ENCODE measurements at places on chromosomes 7 and 10.

DNA sequence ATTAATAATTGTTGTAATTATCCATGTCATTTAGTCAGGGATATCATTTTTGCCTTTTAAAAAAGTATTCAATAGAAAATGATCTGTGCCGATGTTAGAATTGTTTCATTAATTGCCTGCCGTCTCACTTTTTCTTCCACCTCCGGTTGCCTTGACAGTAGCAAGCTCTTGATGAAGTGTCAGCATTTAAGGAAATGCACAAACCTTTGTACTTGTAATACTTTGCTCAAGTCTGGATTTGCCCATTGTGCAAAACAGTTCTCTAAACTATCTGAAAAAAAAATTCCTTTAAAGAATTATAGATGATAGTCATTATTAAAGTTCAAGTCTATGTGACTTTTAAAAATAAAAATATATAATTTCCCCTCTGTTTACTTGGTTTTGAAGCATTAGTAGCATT, 619.7 kb downstream of the GATA3 start:
- no peak for DNase-seq

DNA sequence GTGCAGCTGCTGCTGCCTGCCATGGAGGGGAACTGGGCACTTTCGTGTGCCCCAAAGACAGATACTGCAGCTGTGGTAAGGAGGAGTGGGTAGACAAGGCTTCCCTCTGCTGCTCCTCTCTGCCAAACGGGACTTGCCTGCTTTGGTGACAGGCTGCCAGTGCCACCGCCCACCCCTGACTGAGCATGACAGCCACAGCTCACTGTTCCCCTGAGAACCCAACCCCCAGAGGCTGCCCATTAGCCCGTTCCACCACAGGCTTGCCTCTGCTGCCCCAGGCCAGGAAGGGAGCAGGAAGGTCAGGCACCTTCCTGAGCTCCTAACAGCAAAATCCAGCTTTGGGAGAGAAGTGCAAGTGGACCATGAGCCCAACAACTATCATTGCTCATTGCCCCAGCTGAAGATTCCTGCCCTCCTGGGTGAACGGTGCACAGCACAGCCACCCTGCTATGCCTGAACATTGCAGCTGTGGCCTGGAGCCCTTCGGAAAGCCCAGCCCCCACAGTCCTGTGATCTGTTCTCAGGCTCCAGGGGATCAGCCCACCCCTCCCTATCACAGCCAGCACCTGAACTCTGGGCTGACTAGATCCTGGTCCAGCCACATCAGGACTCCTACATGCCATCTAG, 58.7 kb upstream of the ANTXRL start:
- DNase-seq, result no peak

GRCh38 chr7:43694399-43694748, 34.9 kb downstream of the COA1 start:
- DNase-seq, result no peak

DNA sequence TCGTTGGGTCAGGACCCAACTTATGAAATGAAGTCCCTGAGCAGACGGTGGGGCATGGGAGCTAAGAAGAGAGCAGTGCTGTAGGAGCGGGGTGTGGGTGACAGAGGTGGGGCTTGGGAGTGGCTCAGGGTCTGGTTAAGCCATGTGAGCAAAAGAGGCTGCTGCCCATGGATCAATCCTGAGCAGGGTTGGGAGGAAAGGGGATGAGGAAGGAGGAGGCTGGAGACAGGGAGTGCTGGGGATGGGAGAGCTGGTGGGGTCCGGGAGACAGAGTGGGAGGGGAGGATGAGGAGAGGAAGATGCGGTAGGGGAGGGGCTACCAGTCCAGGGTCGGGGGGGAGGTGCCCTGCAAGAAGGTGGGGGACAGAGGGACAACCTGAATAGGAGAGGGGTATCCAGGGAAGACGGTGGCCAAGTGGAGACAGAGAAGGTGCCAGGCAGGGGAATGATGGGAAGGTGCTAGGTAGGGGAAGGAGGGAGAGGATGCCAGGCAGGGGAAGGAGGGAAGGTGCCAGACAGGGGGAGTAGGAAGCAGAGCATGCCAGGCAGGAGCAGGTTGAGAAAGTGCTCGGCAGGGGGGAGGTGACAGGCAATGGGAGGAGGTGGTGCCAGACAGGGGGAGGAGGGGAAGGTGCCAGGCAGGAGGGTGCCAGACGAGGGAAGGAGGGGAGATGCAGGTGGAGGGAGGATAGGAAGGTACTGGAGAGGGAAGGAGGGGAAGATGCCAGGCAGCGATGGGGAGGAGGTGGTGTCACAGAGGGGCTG, 27.5 kb upstream of the SMARCD3 start:
- DNase-seq, result no peak

DNA sequence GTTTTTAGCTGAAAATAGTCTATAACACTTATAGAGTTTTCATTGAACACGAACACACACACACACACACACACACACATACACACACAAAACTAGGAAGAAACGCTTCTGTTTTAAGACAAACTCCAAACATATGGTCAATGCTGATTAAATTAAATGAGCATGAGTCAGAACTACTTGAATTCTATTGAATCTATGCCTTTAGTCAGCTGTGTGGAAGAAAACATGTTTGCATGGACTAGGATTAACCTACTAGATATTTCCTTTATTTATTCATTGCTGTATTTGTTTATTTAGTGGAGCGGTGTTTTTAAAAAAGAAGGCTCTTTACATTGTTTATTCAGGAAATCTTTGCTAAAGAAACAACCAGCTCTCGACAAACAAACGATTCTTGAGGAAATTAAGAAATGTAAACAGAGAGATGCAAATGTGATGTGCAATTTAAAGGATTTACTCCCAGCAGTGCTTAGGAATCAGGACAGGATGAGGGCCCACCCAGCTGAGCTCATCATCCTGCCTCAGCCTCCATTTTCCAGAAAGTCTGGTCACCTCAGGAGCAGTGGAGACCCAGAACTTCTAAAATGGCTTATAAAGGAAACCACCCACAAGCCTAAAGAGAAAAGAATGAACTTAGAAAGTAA, 83.2 kb downstream of the PDE1C start:
- no peak for DNase-seq

DNA sequence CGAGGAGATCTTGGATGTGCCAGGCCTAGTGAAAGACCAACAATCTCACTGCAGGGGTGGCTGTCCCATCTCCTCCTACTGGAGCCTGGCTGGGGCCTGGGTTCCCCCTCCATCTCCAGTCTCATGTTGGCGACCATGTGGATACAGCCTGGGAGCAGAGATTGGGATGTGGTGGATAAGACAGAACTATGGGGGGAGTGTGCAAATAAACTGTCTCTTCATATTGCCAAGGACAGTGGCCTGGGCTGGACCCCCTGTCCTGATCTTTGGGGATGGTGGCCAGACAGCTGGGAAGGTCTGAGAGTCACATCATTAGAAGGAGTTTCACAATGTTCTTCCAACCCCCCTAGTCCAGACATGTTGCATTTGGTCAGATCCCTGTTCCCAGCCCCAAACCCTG, 5.8 kb upstream of the MINDY4 start:
- no peak for DNase-seq

DNA sequence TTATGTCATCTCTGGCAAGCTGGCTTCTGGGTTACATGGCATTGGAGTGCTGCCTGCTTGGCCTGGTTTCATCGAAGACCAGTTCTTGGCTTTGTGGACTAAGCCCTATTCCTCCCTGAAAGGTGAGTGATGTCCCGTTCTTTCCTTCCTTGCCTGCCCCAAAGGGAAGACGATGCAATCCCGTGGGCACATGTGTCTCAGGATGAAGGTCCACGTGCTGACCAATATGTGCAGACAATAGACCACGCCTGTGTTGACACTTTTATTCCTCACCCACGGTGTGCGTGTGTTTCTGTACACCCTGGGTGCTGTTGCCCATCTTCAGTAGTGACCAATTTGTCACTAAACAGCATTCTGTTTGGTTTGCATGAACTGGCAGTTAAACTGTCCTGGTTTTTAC, 28.6 kb upstream of the SHH start:
- no peak for DNase-seq

DNA sequence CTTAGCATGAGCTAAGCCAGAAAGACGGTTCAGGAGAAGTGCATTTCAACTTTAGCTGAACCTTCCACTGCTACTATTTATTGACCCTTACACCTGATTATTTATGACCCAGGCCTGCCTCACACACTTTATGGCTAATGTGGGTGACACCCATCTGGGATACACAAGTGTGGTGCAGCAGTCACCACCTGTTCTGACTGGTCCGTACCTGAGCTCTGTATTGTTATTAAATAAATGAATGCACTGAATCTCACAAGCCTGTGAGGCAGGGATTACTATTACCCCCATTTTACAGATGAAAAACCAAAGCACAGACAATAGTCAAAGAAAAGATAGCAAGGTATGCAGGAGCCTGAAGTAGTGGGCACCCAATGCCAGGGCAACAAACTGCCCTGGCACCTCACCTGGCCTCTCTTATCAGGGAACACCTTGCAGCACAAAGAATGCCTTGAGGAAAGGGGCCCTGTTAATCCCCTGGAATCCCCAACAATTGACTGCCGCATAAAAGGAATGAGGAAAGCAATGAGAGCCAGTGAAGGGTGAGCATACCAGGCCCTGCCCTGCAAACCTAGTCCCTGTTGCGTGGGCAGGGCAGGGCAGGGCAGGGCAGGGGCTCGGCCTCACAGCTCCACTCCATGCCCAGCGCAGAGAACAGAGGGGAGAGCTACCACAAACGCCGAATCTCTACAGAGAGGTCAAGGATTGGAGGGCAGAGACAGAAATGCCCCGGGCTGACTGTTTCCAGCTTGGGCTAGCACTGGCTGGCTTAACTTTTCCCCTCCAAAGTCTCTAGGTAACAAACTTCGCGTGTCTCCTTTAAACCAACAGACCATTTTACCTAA, 1.3 kb downstream of the ANXA11 start:
- DNase-seq, result no peak

DNA sequence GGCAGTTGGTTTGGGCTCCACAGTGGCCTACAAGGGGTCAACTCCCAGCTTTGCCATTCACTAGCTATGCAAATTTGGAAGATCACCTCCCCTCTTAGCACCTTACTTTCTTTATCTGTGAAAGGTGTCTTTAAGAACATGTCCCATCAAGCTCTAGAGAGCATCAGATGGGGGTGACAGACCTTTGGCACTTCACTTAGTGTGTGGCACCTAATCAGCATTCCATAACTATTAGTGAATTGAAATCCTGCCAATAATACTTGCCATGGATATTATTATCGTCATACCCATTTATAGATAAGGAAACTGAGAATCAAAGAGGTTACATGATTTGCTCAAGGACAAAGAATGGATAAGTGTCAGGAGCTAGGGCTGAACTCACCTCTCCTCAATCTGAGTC, 51.9 kb downstream of the PLPP4 start:
- no peak for DNase-seq

- DNase-seq, result no peak
Observed at GRCh38 chr10:101588879-101589278, 758 bp downstream of the DPCD start.

GRCh38 chr10:58743466-58744115, 230.9 kb downstream of the BICC1 start:
- DNase-seq, result no peak

DNA sequence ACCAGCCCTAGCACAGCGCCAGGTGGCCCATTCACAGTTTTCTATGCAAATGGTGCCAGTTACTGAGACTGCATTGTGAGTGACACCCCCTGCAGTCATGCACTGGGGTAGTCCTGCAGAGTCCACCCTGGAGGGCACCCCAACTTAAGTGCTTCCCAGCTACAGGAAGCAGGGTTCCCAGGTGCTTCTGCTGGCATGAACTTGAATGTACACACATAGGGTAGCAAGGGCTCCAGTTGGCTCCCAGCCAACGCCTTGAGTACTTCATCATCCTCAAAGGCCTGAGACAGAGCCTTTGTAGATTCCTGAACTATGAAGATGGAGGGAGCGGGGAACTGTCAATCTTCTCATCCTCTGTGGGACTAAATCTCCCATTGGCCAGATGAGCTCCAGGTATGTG, 11.5 kb upstream of the NPFFR1 start:
- no peak for DNase-seq

DNA sequence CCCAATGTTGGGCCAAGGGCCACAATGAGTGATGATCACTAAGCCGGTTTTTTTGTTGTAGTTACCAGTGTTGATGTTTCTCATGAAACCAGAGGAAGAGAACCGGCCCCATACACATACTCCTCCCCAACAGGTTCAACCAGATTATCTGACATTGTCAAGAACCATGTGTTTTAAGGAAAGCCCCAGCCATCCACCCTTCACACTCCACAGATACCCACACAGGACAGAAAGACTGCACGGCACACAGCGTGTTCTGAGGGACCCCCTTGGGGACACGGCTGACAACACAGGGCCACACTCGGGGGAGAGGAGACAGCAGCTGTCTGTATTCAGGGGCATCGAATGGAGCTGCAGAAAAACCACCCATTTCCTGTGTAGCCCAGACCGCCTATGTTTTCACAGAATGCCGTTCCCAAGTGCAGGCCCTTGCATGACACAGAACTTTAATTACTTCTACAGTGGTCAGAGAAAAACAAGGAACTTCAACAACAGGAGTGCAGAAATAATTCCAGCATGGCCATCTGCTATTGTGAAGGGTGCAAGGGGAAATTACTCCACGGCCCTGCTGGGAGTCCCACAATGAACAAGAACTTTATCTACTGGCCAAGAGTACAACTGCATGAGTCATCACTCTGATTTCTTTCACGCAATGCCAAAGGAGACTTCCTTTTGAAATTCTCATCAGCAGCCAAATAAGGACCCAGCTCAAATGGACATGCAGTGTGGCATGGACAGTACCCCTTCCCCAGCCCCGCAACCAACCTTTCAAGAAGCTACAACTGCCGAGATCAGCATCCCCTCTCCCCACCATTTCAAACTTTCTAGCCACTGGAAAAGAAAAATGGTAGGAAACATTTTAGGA, 2.3 kb downstream of the KLF6 start:
- DNase-seq, result peak; percentile 47

- no peak for DNase-seq
Observed at GRCh38 chr10:31937371-31937770, 8.7 kb upstream of the ARHGAP12 start.

DNA sequence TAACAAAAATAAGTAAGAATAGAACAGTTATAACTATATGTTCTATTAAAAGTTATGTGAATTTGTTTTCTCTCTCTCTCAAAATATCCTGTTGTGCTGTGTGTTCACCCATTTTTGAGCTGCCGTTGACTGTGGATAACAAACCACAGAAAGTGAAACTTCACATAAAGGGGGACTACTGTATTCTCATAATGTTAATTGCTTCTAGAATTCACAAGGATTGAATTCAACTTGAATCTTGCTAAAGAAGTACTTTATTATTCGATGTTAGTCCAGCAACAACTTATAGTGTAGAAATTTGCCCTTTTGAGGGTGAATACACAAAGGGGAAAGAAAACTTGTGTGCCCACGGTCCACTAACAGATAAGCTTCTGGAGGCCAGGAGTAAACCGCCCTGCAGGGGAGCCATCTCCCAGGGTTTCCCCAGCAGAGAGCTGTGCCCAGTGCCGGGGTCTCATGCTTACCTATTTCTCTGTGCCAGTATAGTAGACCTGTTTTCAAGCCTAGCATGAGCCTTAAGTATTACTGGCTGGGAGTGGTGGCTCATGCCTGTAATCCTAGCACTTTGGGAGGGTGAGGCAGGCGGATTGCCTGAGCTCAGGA, 87.1 kb downstream of the KAT6B start:
- no peak for DNase-seq

GRCh38 chr10:103021150-103021899, 103.2 kb downstream of the CNNM2 start:
- DNase-seq, result no peak

All from stimulated activated CD4-positive, alpha-beta T cell treated with anti-CD3 and anti-CD28 coated beads, Interleukin-1b, Interleukin-23, amount 100 ng/mL, for 48 hours (primary cell).